Caco-2 (cell line): ENCODE measurements at places on chromosomes 11 and 22.

- DNase-seq = no peak
Observed at GRCh38 chr22:49727881-49728569, 99.6 kb downstream of the BRD1 start.

- no peak for DNase-seq
Observed at GRCh38 chr11:3934658-3935057, 79.2 kb downstream of the STIM1 start.

DNA sequence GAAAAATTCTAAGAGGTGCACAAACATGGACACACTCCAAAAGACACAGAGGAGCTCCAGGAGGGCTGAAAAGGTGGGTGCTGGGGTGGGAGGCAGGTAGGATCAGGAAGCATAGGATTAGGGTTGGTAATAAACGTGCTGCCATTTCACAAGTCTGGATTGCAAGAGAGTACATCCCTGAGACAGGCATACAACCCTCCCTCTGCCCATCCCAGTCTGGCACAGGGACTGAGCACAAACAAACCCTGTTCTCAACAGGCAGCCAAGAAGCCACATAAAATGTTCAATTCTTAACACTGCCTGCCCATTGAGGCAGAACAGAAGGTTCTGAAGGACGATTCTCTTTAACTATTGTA lies 18.5 kb downstream of the SLC35F2 start:
- DNase-seq = no peak

DNA sequence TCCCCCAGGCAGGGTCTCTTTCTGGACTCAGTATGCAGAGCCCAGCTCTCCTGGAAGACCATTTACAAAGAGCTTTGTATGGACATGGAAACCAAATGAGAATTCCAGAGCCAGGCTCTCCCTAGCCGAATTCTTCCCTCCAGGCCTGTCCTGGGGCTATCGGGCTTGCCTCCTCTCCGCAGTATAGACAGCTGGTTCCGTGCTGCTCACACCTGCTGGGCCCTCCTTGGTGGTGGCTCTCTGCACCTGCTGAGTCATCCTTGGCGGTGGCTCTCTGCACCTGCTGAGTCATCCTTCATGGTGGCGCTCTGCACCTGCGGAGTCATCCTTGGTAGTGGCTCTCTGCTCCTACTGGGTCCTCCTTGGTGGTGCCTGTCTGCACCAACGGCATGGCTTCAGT lies 743.5 kb downstream of the BRD1 start:
- DNase-seq = no peak

DNA sequence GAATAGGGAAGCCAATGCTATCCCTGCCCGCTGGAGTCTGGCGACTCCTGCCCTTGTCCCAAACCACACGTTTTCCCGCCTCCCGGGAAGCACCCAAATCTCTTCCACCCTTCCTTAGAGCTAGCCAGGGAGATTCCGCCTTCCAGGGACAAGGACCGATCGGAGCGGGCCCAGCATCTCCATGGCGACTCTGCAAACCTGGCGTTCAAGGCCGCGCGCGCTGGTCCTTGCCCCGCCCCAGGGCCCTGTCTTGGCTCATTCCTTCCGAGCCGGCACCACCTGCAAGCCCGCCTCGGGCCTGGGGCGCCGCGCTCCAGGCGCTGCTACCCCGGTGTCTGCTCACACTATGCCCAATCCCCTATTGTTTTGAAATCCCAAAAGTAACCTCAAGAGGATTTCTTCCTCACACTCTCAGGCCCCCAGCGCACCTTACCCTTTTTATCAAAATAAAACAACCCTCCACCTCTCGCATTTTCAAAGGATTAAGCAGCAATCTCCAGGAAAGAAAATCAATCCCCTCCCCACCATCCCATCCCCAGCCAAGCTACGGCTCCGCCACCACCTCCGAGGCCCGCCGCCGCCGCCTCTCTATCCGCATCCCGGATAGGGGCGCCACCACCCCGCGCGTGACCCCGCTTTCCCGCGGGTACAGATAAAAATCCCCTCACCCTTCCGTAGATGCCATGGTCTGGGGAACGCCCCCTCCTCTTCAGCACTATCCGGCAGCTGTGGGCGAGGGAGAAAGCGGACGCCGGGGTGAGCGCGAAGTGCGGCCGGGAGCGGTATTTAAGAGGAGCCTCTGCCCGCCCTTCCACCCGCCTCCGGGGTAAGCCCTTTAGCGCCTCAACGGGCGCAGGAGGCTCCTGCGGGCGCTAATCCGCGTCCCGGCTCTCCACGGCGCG lies 825 bp downstream of the SLC1A2 start:
- DNase-seq = peak; percentile 29
